ENCODE measurements at places on chromosomes 2 and 18.
A peak's percentile ranks its signal among the peaks of the same experiment; 100 is the strongest.

GRCh38 chr2:240624950-240625621 lies at the start of gene GPR35:
Gene GPR35, plus strand, starts transcription at chr2:240625480. Its CDS starts 4,473 bp downstream, at chr2:240629953.
- DNase-seq = peak; percentile 8

- DNase-seq = no peak
These were observed 53.7 kb upstream of the LGALSL start for GRCh38 chr2:64400105-64400728.

DNA sequence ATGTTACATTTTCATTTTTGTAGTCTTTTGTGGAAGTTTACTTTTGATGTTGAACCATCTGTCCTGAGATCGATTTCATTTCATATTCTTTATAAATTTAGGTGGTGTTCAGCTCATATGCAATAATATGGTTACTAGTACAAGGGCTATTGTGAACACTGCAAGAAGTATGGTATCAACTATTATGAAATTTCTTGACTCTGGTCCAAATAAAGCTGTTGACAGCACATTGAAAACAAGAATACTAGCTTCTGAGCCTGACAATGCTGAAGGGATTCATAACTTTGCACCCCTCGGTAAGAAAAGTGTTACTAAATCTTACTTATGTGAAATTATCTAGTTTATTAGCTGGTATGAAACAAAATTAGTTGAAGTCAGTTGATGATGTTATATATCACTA lies 124.9 kb upstream of the TTC27 start:
- no peak for DNase-seq

DNA sequence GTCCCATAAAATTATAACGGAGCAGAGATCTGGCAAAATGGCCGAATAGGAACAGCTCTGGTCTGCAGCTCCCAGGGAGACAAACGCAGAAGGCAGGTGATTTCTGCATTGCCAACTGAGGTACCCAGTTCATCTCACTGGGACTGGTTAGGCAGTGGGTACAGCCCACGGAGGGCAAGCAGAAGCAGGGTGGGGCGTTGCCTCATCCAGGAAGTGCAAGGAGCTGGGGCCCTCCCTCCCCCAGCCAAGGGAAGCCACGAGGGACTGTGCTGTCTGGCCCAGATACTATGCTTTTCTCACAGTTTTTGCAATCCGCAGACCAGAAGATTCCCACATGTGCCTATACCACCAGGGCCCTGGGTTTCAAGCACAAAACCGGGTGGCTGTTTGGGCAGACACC lies 22.8 kb downstream of the ICA1L start:
- peak; percentile 24 for DNase-seq

GRCh38 chr2:223643309-223643708 lies 41.1 kb upstream of the SCG2 start:
- no peak for DNase-seq

DNA sequence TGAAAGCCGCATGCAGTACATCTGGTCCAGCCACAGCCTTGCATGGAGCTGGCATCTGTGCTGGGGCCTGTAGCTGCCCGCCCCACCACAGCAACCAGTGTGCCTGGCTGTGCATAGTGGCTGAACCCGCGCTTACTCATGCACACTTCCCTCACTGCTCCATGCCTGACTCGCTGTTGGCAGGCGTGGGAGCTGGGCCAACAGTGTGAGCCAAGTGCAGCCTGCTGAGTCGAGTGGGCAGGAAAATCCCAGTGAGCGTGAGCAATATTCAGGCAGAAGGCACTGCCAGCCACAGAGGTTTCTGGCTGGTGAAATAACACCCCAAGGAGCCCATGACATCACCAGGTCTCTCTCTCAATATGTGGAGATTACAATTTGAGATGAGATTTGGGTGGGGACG lies 1674.1 kb upstream of the TMEFF2 start:
- DNase-seq = no peak

DNA sequence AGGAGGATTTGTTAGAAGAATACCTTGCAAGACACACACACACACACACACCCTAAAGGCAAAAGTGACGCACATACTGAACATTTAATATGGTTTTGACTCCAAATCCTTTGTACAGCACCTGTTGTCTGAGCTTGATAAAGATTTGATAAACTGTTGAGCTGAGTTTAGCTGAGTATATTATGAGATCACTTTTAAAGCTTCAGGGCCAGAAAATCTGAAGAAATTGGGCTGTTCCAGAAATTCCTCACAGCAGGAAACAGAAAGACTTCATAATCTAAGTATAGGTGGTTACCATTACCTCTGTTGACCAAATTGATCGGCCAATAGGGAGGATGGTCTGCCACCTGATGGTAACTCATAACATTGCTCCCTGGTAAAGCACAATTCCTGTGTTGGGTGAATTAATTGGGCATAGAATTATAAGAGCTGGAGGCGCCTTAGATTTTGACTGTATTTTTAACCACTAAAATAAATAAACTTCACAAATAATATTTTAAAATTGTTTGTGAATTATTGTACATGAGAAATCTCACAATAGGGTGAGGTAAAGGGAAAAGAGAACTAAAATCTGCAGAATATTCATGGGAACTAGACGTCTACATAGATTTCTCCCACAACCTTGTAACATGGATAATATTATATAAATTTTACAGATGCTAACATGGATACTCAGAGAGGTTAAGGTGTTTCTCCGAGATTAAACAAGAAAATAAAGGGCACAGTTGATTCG lies 21.8 kb upstream of the RPIA start:
- peak; percentile 29 for DNase-seq

GRCh38 chr2:25310965-25311864 lies 30.5 kb downstream of the DNMT3A start:
- no peak for DNase-seq

Data from Kasumi-1 (cell line).